ENCODE measurements at places on chromosomes 1 and 21.

DNA sequence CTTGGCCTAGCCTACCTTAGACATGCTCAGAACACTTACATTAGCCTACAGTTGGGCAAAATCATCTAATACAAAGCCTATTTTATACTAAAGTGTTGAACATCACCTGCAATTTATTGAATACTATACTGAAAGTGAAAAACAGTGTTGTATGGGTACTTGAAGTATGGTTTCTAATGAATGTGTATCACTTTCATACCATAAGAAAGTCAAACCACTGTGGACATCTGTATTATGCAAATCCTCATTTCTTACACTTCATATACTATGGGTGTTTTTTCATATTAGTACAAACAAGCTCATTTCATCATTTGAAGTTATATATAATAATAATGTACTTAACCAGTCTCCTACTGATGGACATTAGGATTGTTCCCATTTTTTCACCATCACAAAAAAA, 41.2 kb downstream of the TDRD5 start:
- DNase-seq, result no peak

GRCh38 chr1:94113589-94114226, 7.2 kb downstream of the ABCA4 start:
- no peak for DNase-seq

GRCh38 chr1:29824025-29824424, 587.7 kb downstream of the PTPRU start:
- DNase-seq, result no peak

- no peak for DNase-seq
Measured at GRCh38 chr21:31538816-31539215, 120.7 kb upstream of the SOD1 start.

GRCh38 chr1:201404722-201405483, 5.8 kb upstream of the LAD1 start:
- DNase-seq, result no peak

DNA sequence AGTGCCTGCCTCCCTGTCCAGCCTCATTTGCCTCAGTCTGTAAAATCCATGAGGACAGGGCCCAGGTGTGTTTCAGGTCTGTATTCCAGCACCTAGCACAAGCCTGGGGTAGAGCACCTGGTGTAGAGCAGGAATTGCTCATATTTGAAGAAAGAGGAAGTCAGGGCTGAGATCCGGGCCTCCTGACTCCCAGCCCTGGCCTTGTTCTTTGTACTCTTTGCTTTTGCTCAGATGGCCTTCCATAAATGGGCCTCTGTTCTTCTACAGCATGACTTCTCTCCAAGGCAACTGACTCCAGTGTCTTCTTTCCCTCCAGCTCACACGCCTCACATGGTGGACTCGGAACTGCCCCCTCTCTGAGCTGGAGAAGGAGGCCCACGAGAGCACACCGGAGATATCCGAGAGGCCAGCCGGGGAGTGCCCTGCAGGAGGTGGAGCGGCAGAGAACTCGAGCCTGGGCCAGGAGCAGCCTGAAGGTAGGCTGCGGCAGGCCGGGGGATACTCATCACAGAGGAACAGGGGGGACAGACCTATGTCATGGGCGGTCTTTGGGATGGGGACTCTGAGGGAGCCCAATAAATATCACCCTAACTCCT, 19.7 kb downstream of the SLC5A9 start:
- DNase-seq, result no peak

DNA sequence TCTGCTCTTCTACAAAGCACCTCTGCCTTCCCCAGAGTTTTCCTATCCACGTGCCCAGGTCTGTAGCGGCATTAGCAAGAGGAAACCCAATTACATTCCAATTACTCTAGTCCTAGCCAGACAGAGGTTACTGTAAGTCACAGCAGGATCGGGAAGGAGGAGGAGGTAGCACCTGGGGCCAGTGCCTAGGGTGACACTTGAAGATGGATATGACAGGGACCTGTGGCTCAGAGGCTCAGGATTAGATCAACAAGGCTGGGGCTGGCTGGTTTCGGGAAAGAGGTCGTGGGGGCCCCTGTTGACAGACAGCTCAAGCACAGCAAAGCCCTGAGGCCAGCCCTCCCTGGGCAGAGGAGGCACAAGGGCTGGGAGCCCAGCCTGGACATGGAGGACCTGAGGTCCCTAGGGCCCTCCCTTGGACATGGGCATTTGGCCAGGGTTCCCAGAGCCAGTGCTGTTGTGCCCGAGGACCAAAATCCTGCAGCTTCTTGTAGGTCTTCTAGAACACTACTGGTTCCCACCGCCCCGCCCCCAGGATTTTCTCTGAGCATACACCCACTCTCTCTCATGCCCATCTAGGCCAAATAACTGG, 3.0 kb upstream of the HCRTR1 start:
- no peak for DNase-seq

DNA sequence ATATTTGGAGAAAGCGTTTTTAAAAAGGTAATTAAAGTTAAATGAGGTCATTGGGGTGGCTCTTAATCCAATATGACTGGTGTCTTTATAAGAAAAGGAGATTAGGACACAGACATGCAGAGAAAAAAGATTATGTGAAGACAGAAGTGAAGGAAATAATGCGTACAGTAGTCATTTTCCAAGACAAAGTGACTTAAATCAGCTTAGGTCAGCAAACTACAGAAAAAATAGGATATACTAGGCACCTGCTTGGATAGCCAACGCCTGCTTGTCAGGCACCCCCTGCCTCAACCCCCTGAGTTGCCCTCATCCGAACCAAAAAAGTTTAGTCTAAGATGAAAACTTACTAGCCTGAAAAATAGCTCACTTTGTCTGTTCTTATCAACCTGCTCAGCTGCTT, 58.2 kb upstream of the SPAG17 start:
- no peak for DNase-seq

- no peak for DNase-seq
Measured at GRCh38 chr1:214503553-214503952, 47.8 kb downstream of the PTPN14 start.

- DNase-seq, result peak; percentile 30
Measured at GRCh38 chr1:197915862-197916499, 1.2 kb upstream of the LHX9 start.

DNA sequence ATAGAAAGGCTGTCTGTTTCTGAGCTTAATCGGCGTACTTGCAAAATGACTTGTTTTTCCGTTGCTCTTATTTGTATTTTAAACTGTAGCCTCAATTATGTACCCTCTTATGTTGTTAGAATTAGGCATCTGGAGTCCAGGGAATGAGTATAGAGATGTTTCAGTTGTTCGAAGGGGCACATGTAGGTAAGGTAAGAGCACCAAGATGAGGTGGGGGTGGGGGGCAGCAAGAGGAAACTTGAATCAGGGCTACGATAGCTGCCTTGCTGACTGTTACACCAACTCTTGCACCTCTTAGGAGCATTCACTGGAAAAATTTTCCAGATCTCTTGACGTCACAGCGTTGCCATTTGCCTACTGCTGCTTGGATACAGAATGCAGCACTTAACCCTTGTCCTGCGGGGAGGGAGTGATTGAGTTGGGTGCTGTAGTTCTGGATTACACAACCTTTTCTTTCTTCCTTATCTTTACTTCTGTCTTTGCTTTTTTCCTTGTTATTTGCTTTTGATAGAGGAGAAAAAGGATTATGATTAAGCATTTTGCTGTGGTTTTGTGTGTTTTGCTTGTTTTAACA, 3.2 kb downstream of the ATP1B1 start:
- DNase-seq, result no peak

GRCh38 chr1:65002508-65003315, 36.4 kb upstream of the JAK1 start:
- DNase-seq, result peak; percentile 70

GRCh38 chr1:110524311-110525248, 5.6 kb upstream of the KCNA10 start:
- DNase-seq, result peak; percentile 44

DNA sequence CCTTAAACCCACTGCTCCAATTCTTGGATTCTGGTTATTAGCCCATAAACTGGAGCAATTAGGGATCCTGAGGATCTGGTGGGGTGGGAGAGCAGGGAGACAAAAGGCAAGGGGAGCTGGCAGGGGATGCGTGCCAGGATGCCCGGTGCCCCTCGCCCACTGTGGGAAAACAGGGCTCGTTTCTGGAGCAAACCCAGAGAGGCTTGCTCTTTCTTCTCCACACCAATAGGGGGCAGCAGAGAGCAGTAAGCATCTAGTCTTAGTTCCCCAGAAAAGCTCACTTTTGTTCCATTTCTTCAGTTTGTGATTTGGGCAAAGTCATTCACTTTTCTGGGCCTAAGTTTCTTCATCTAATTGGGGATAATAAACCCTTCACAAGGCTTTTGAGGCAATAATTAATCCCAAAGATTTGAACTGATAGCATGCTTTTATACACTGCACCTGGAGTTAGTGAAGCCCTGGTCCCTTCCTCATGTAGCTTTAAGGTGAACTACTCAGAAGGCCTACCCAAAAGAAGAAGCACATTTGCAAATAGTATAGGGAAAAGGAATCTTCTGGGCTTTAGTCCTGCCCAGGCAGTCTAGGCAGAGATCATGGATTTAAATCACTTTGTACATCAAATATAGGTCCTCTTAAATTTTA, 160.6 kb upstream of the USP24 start:
- peak; percentile 8 for DNase-seq
